ENCODE measurements at places on chromosomes 3 and 15.
A peak's percentile ranks its signal among the peaks of the same experiment; 100 is the strongest.

GRCh38 chr15:77282333-77282732 is 137.6 kb downstream of the PEAK1 start:
- no peak for DNase-seq

- no peak for DNase-seq
Observed at GRCh38 chr3:126664591-126665214, 9.8 kb upstream of the TXNRD3 start.

DNA sequence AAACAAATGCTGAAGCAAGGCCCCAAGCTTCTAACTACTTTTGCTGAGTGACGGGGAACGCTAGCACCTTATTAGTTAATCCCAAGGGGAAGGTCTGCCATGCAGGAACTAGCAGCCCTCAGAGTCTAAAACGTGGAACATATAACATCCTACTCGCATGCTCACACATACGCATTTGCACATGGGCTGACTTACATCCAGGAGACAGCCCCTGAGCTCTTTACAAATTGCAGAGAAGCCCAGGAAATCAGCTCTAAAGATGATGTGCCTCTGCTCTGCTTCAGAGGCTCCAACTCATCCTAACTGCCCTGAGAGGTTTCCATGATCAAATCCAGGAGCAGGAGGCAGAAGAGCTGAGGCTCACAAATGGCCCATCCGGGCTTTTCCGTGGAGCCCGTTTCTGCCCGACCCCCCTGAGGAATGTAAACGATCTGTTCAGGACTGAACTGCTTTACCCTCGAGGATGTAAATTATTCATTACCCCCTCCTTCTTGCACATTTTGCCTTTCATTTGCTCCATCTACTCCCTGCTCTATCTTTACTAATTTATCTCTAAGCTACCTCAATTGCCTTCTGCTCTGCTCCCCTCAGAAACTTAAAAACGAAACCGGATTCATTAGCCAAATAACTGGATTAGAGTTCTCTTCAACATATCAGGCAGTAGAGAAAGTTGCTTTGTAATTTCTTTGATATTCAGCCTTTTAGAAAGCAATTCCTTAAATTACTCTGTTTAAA is 141.9 kb upstream of the CCDC54 start:
- no peak for DNase-seq

DNA sequence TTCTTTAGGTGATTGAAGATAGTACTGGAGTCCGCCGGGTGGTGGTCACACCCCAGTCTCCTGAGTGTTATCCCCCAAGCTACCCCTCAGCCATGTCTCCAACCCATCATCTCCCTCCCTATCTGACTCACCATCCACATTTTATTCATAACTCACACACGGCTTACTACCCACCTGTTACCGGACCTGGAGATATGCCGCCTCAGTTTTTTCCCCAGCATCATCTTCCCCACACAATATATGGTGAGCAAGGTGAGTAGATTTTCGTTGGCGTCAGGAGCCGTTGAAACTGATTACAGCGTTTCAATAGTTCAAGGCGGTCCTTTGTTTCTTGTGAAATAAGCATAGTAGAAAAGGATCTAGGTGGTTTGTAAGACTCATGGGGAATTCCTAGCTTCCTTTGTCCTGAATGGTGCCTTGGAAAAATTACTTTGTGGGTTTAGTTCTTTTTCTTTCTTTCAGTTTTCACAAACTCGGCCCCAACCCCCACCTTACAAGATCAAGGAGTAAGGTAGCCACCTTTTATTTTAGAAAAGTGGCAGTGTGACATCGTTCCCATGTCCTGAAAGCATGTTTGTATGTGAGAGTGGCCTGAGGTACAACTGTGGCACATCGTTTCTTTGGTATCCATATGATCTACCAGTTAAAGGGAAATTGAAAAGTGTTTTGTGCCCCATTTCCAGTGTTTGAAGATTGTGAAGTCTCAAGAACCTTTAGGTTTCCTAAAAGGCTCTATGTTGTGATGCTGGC is 200.6 kb downstream of the GHSR start:
- no peak for DNase-seq

GRCh38 chr3:69354948-69355347 is 30.9 kb downstream of the FRMD4B start:
- DNase-seq: no peak

DNA sequence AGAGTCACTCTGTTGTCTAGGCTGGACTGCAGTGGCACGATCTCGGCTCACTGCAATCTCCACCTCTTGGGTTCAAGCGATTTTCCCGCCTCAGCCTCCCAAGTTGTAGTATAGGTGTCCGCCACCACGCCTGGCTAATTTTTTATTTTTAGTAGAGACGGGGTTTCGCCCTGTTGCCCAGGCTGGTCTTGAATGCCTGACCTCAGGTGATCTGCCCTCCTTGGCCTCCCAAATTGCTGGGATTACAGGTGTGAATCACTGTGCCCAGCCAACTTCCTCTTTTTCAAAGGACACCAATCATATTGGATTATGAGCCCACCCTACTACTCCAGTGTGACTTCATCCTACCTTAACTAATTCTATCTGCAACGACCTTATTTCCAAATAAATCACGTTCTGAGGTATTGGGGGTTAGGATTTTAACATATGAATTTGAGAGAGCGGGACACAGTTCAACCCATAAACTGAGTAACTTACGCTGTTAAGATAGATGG is 3.2 kb downstream of the ISG20 start:
- DNase-seq: no peak

- DNase-seq: no peak
Observed at GRCh38 chr3:139941580-139941979, 6.6 kb downstream of the CLSTN2 start.

DNA sequence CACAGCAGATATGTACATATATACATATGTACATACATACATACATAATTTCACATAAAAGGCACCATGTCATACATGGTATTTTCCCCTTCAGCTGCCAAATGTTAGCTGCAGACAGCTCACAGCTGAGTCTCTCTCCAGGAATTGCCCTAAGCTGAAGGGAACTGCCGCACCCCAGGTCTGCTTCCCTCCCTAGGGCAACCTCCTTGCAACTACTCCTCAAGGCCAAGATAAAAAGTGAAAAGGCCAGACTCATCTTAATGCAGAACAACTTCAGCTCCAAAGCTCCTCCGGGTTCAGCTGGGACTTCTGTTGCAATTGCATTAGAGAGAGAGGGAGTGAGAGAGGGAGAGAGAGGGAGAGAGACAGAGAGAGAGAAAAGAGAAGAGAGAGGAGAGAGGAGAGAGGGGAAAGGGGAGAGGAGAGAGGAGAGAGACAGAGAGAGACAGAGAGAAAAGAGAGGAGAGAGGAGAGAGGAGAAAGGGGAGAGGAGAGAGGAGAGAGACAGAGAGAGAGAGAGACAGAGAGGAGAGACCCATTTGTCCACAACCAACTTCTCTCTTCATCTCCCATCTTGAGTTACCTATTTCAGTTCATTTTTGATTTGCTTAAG is 143.4 kb upstream of the HES1 start:
- no peak for DNase-seq

DNA sequence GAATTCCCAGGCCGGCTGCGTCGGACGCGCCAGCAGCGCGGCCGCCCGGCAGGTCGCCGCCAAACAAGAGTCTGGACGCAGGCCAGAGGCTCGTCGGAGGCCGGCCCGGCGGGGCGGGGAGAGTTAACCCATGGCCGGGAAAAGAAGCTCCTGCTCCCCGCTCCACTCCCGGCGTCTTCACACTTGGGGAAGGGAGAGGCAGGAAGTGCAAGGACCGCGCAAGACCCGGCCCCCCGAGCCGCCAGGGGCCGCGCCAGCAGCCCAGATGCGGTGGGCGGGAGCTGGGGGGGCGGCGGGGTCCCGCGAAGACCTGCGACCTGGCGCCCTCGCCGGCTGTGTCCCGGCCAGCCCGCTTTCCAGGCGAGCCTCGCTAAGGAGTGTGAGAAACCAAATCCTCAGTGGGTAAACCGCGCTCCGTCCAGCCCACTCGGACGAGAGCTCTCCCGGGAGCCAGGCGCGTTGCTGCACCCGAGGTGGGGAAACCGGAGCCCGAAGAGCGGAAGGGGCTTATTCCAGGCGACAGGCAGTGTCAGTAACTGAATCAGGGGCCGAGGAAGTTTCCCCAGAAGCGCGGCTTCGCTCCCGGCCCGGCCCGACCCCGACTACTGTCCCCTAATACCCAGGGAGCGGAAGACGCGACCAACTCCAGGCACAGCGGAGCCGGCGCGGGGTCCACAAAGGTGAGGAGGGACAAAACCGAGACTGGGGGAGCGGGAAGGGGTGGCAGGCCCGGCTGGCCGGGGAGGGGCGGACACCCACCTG is 721 bp downstream of the ADAMTS7 start:
- peak; percentile 72 for DNase-seq

- DNase-seq: no peak
Observed at GRCh38 chr3:12501360-12502020, 17.2 kb downstream of the TSEN2 start.

DNA sequence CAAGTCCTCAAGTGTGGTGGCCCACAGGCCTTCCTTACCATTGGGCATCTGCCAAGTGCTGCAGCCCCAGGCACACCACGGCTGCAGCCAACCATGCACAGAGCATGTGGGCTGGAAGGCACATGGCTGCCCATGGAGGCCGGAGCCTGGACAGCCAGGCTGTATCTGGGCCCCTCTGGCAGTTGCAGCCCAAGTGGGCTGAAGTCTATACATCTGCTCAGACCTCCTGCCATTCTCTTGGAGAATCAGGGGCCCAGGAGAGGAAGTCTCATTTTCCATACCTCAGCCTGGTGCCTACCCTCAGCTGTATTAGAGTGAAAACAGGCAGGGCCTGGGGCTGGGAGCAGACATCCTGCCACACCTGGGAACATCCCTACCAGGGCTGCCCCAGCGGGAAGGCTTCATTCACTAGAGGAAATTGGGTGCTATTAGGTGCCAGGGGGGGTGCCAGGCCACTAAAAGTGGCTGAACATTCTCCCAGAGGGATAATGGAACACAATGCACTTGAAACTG is 48.0 kb upstream of the SLCO2A1 start:
- DNase-seq: no peak

- DNase-seq: no peak
Observed at GRCh38 chr3:13884851-13885703, 5.2 kb upstream of the WNT7A start.

- DNase-seq: no peak
Observed at GRCh38 chr3:171446801-171447578, 13.2 kb downstream of the TNIK start.

- DNase-seq: no peak
Observed at GRCh38 chr3:126672741-126673140, 17.8 kb upstream of the TXNRD3 start.

DNA sequence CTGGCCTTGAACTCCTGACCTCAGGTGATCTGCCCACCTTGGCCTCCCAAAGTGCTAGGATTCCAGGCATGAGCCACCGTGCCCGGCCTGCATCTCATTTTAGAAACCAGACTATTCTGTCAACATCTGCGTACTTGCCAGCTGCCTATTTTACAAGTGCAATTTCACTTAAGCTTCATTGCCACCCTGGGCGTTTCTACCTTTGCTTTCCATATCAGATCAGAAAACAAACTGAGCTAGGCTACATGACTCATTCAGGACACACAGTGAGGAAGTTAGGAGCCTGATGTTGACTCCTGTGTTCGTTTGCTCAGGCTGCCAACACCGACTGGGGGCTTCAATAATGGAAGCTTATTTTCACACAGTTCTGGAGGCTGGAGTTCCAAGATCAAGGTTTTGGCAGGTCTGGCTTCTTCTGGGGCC is 42.3 kb upstream of the KLHL25 start:
- no peak for DNase-seq

DNA sequence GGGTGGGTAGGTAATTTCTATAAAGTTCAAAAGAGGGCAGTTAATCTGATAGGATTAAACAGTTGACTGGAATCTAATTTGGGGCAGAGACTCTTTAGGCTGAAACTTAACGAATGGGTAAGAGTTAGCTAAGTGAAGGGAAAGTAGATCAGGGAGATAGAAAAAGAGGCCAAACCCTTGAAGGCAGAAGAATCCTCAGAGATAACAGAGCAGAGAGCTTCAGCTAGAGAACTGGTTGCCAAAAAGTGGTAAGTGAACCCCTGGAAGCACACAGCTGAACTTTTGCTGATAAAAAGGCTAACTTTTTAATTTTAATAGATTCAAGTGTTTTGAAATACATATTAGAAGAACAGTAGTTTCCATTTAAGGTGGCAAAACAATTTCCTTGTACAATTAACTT is 99.2 kb downstream of the FHIT start:
- DNase-seq: no peak

DNA sequence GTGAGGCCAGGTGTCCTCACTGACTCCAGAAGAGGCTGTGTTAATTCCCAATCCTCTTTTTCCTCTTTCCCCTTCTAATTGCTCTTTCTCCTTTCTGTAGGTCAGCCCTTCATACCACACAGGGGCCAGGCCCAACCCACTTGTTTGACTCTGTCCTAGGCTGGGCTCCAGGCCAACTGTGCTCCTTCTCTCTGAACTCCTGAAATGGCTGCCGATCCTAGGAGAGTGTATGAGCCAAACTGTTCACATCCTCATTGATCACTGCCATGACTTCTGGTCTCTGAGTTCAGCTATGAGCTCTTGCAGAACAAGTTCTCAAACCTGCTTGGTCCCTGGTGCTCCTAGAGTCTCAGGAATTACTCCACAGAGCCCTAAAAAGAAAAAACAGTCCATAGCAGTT is 145.1 kb downstream of the VGLL4 start:
- DNase-seq: peak; percentile 68
